ENCODE measurements at places on chromosomes 11 and 22.

GRCh38 chr22:50613291-50613981 is 12.8 kb downstream of the MAPK8IP2 start:
- DNase-seq = peak; percentile 48

DNA sequence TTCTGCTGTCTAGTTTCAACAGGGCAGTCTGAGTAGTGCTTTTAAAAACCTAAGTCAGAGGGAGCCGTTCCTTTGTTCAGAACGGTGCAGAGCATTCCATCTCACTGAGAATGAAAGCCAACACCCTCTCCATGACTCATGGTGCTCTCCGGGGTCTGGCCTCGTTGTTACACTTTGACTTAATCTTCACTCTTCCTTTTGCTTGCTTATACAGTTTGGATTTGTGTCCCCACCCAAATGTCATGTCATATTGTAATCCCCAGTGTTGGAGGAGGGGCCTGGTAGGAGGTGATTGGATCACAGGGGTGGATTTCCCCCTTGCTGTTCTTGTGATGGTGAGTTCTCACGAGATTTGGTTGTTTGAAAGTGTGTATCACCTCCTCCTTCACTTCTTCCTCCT is 292.2 kb downstream of the ST3GAL4 start:
- no peak for DNase-seq

DNA sequence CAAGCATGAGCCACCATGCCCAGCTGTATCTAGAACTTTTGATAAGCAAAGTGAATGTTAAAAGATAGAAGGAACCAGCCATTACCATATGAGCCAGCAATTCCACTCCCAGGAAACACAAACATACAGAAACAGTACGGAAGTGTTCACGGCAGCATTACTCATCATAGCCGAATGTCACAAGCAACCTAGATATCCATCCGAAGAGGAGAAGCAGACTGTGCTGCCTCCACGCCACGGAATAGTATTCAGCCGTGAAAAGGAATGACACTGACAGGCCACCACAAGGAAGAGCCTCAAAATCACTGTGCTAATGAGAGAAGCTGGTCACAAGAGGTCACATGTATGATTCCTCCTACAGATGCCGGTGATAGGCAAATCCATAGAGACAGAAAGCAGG is 17.6 kb upstream of the MGAT3 start:
- DNase-seq = no peak

DNA sequence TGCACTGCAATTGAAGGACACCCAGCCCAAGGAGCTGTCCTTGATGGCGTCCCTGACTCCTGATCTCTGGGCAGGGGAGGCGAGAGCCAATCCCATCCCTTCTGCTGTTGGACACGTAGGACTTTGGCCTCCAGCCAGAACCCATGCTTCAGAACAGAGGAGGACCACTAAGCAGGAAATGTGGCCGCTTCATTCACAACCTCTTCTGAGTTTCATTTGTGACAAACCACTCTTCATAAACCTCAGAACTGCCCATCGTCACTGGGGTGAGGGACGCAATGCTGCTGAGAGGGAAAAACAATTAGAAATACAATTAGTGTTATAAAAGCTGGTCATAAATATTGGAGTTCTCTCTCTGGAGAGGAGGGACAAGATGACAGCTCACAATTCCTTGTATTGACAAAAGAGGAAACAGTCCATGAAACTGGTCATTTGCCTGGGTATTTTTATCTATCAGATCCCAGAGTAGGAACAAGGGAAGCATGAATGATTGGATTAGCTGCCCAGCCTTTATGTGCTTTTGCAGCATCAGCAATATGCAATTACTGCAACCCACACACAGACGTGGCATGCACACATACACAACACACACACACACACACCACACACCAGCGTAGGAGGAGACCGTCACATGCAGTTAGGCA is 216.5 kb upstream of the CADM1 start:
- no peak for DNase-seq

DNA sequence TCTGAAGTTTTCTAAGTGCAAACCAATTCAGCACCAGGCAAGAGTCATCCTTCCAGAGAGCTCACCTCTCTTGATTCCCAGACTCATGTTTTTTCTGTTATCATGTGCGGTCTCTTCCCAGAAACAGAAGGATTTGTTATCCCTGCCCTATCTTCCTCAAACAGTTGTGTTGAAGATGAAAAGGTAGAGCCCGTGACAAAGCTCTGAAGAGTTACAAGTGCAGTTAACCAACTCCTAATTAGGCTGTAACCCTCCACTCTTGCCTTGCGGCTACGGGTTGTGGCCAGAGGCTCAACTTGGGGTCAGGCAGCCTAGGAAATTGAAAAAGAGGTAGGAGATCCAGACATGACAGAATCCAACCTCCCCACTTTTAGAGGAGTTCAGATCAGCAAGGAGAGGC is 76.2 kb upstream of the CADM1 start:
- no peak for DNase-seq

DNA sequence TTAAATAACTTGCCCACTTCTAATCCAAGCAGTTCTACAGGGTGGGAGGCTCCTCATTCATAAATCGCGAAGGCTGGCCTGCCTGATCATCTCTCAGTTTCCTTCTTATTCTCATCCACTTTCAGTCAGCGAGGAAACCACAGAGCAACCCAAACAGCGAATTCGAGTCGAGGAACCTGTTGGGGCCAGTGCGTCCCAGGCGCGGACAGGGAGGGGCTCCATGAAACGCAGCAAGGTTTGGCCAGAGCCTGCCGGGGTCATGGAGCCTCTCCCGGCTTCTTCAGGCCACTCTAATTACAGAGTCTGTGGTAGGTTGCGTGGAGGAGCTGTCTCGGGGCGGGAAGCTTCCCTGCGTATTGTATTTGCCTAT is 741 bp upstream of the NAV2 start:
- DNase-seq = no peak

GRCh38 chr11:8217926-8218325 is 45.8 kb downstream of the LMO1 start:
- no peak for DNase-seq

- DNase-seq = no peak
Observed at GRCh38 chr22:41781507-41781906, 19.0 kb upstream of the CCDC134 start.

DNA sequence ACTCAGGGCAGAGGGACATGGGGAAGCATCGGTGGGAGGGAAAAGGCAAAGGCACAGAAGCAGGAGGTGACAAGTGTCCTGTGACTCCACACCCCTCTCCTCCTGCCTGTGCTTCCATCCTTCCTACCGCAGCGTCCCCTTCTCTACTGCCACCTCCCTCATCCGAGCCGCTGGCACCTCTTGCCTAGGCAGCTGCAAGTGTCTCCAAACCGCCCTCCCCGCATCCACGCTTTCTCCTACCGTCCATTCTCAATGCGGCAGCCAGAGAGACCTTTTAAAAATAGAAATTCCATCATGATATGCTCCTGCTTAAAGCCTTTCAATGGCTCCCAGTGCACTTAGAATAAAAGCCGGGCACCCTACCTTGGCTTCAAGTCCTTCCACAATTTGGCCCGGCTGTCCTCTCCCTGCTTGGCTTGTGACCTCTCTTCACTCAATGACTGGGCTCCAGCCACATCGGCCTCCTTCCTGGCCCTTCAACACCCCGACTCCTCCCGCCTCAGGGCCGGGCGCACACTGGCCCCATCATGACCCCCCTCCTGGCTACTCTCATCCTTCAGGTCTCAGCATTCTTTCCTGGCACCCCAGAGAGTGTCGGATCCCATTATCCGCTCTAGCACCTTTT is 16.5 kb downstream of the LRRC10B start:
- no peak for DNase-seq

DNA sequence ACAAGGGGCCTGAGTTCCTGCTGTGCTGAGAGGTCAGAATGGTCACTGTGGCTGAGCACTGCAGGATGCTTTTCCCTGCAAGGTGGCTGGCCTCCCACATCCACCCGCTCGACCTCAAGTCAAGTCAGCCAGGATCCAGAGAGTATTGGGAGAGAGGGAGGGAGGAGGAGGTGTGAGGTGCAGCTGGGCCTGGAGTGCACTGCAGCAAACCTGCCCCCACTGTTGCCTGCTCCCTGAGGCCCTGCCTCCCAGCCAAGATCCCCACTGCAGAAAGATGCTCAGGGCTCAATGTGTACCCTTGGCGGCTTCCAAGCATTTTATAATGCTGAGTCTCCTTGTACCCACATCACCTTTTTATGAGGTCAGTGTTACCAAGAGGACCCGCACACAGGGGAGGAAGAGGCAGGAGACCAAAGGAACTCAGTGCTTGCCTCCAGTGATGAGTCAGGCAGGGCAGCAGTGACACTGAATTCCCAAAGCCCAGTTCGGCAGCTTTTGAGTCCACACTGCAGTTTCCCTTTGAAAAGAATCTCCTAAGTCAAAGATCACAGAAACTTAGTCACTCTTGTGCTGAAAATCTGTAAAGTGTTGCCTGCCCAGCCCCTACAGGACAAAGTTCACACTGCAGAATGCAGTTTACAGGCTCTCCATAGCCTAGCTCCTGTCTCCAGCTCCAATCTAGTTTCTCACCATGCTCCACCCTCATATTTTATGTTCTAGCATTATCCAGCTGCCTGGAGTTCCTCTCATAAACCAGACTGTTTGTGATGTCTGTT is 3.1 kb downstream of the ENDOD1 start:
- no peak for DNase-seq

- DNase-seq = peak; percentile 50
Observed at GRCh38 chr22:37419969-37420685, 7.2 kb downstream of the ELFN2 start.

DNA sequence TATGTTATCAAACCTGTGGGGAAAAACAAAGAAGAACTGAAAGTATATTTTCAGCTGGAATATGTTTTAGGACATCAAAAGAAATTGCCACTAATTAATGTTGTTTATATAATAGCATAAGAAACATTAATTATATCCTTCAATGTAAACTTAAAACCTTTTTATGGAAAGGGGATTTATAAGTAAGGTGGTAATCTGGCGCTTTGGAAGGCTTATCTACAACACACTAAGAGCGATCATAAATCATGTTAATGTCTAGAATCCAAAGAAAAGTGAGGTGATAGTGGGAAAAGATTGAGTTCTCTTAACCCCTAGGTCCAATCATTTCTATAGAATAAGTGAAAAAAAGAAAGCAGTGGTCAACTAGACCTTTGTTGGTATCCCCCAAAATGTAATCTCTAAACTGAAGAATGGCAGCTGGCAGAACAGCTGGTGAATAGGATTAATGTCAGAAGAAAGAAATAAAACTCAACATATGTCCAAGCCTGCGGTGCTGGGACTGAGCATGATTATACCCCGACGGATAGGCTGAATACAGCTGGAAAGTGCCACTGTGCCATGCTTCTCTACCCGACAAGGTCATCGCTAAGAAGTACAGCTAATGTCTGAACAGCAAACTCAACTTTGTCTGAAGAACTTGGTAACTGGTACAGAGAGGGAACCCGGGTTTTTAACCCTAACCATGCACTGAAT is 64.0 kb downstream of the SOX6 start:
- DNase-seq = no peak

DNA sequence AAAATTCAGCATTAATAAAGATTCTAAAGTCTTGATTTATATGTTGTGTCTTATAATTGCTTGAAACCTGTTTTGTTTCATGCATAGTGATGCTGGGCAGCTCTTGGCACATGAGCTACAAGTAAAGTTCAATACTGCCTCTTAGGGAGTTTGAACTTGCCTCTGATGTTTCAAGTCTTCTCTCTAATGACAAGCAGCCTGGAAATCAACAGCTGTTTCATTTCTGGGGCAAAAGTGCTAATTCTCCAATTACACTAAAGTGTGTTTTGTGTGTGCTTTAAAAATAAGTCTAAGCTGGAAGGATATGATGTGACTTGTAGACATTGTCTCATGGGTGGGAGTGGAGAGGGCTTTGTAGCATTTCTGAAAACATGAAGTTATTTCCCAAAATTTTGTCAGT is 23.7 kb upstream of the SESN3 start:
- DNase-seq = no peak

DNA sequence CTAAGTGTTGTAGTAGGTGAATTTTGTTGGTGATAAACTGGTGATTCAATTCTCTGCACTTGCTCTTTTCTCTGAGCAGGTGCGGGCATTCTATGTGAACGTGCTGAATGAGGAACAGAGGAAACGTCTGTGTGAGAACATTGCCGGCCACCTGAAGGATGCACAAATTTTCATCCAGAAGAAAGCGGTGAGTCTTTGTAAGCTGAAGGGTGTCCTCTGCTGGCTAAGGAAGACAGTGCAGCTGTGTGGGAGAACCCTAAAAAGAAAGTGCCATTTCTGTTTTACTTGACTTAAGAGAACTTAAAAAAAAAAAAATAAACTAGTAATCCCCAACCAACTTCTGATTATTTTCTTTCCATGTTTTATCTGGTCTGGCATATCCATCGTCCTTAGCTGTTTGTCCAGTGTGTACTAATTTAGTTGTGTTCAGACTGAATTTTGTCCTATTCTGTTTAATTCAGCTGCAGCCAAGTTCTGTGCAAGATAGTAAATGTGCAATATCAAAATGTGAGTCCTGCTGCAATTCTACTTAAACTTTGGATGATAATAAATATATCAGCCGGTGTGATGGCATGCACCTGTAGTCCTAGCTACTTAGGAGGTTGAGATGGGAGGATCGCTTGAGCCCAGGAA is 29.6 kb downstream of the CAT start:
- DNase-seq = peak; percentile 57

- DNase-seq = no peak
Observed at GRCh38 chr11:68816917-68817419, 24.7 kb downstream of the CPT1A start.

DNA sequence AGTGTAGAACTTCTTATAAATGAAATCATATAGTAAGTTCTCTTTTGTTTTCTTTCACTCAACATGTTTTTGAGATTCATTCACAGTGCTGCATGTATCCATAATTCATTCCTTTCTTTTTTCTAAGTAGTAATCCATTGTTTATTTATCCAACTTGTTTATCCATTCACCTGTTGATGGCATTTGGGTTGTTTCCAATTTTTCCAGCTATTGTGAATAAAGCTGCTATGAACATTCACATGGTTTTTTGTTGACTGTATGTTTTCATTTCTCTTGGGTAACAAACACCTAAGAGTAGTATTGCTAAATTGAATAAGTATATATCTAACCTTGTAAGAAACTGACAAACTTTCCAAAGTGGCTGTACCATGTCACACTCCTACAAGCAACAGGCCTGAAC is 23.5 kb downstream of the MRTFA start:
- no peak for DNase-seq

GRCh38 chr11:67581469-67581868 is 2.1 kb upstream of the GSTP1 start:
- DNase-seq = no peak

- DNase-seq = no peak
Observed at GRCh38 chr11:72349616-72350218, 84.6 kb downstream of the CLPB start.

- no peak for DNase-seq
Observed at GRCh38 chr22:39553429-39553828, 17.1 kb upstream of the CACNA1I start.

DNA sequence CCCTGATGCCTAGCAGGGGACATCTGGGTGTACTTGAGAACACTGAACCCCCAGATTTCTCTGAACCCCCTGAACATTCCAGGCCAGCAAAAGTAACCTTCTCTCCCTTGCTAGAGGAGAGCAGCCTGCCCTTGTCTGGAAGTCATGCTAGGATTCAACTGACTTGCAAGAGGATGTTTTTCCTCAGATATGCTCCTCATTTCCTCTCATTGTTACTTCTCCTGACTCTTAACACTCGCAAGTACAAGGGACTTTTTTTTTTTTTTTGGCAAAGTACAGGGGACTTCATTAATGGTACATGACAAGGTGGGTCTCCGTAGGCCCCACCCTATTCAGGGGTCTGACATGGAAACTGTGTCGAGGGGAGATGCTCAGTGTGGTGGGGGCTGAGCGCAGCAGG is 6.3 kb upstream of the MCHR1 start:
- no peak for DNase-seq

Data from H1 (cell line).